ENCODE measurements at places on chromosomes 5 and 9. TPM values are rescaled to one million over a fixed set of nuclear protein-coding genes. Genes with fewer than 3 reads are reported as not detected.

DNA sequence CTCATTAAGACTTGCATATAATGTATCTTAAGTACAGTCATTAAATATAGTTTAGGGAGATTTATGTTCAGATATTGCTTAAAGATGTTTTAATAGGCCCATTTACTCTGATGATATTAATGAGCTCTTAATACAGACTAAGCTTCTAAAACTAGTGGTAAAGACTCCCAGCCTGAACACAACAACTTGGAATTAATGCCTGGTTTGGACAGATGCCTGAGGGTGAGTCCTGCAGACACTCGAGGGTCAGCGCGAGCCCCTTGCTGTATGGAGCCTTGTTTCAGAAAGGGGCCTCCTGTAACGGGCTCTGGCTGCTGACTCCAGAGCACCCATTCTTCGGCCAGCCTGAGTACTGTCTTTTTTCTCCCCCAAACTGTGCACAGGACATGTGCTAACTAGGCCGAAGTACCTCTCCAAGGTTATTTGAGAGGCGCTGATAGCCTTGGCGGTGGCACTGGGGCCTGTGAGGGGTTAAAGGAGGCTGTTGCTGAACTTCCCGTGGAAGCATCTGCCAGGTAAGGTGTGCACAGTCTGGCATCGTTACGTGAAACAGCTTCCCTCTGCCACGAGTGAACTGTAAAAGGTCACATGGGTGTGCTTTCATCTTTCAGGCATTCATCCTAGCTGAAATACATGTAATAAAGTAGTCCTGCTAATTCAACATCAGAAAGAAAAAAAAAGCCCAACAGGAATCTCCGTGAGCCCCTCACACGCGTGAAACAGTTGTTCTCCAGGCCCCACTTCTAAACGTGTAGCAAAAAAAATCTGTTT, 113.4 kb downstream of the MVB12B start:
- peak; percentile 19 for DNase-seq

DNA sequence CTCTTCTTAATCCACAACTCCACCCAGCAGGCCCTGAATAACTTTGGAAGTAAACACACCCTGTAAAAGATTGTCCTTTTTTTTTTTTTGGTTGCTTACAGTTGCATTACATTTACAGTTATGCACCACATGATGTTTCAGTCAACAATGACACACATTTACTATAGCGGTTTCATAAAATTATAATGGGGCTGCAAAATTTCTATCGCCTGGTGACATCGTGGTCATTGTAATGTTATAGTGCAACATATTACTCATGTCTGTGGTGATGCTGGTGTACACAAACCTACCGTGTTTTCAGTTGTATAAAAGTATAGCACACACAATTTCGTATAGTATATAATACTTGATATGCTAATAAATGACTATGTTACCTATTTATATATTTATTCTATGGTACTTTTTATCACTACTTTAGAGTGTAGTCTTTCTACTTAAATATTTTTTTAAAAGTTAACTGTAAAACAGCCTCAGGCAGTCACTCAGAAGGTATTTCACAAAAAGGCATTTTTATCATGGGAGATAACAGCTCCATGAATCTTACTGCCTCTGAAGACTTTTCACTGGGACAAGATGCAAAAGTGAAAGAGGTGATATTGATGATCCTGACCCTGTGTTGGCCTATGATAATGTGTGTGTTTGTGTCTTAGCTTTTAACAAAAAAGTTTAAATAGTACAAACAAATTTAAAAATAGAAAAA, 695.4 kb upstream of the CDH18 start:
- no peak for DNase-seq

- DNase-seq = no peak
These were observed 32.8 kb downstream of the PDGFRB start for GRCh38 chr5:150122536-150123481.

GRCh38 chr9:37001459-37001858, 32.6 kb downstream of the PAX5 start:
- DNase-seq = no peak

- no peak for DNase-seq
These were observed 9.1 kb downstream of the WWC1 start for GRCh38 chr5:168300326-168301182.

- no peak for DNase-seq
These were observed at the start of gene ESM1 for GRCh38 chr5:54985301-54986268. ESM1 (minus strand) TSS chr5:54985593; CDS start chr5:54985517, 76 bp downstream.

DNA sequence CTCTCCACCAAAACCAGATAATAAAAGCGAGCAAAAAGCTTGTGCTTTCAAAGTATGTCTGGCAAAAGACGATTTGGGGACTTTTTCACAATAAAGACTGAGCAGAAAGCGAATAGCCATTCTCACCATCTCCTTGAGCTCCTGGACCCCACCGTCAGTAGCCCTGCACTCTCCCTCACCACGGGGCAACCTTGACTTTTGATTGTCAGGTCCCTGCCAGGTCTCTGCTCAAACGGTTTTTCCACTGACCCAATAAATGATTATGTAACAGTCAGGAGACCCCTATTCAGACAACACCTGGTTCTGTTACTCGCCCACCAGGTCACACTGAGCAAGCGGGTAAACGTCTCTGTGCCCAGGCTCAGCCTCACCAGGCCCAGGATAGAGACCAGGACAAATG, 131.3 kb downstream of the MVB12B start:
- no peak for DNase-seq

GRCh38 chr5:643811-644271, 31.7 kb downstream of the CEP72 start:
- no peak for DNase-seq

- DNase-seq = peak; percentile 77
These were observed 74.8 kb downstream of the ICE1 start for GRCh38 chr5:5497152-5497788.

DNA sequence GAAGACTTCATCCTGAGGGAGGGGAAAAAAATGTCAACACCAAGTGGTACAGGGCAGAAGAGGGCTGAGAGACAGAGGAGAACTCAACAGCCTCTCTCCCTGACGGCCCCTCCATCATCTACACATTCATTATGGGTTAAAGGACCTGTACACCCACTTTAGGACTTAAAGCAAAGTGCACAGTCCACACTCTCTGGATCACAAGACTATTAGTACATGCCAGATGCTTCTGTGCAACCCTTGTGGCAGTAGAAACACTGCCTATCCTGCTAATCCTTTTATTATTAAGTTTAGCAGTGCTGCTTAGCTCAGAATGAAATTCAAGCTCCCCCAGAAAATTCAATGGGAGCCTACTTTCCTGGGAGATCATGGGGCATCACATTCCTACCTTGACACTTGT, 1.9 kb downstream of the FRMD3 start:
- DNase-seq = no peak

The TMEM252 gene
- total RNA-seq = not detected

The SPATA31D4 gene
- not detected for total RNA-seq

The SOHLH1 gene
- not detected for total RNA-seq

The CAVIN4 gene
- 1.1 TPM for total RNA-seq

The ORM2 gene
- total RNA-seq = not detected

The CHSY3 gene
- 0.99 TPM for total RNA-seq

Measured in sigmoid colon (tissue), 7 donors.